CD4-positive, alpha-beta T cell treated with Interleukin-4 for 4 hours (primary cell): ENCODE measurements at places on chromosomes 7 and 10.
A peak's percentile ranks its signal among the peaks of the same experiment; 100 is the strongest.

- no peak for DNase-seq
Observed at GRCh38 chr7:30705008-30705407, 22.8 kb upstream of the CRHR2 start.

DNA sequence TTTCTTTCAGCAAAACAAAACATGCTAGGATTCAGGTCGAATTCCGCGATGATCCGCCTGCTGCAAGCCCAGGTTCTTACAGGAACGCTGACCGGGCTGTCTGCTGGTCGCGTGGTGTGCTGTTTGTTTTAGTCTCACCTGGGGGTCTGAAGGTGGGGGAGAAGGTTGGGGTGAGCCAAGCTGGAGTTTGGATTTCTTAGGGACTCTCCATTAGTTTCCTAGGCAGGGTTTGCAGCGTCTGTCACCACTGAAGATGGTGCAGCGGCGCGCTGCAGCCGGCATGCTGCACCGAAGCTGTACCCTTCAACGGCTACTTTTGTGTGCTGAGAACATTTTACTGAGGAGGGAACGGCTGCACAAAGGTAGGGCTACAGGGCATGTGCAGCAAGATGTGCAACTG is 48.7 kb downstream of the GCC1 start:
- DNase-seq: no peak

- DNase-seq: no peak
Observed at GRCh38 chr7:144018065-144018464, 17.9 kb downstream of the OR6B1 start.

GRCh38 chr10:110479710-110480109 is 18.0 kb upstream of the DUSP5 start:
- no peak for DNase-seq

DNA sequence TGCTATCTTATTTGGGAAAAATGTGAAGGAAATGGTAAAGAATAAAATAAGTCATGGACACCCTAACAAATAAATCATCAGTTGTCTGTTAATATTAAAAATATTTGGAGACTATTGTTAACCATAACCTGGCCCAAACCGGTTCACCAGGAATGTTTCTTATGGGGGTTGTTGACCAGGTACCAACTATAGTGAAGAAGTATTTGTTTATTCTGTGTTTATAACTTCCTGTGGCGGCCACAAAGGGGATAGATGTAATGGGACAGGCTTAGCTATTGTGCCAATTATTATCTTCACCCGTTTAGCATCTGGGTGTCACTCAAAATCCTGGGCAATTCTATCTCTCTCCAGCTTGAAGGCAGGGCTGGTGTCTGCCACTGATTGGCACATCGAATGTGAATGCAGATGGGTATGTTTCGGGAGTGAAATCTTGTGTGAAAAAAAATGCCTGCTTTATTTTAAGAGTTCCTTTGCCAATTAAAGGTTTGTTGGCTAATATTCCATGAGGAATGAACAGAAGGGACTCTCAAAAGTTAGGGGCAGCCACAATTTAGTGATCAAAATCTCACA is 500.9 kb downstream of the ARL4A start:
- no peak for DNase-seq

- DNase-seq: no peak
Observed at GRCh38 chr7:82051601-82052000, 281.8 kb upstream of the HGF start.

- no peak for DNase-seq
Observed at GRCh38 chr10:132224343-132225072, 37.8 kb downstream of the DPYSL4 start.

GRCh38 chr10:31288962-31289361 is 30.1 kb upstream of the ZEB1 start:
- DNase-seq: no peak

DNA sequence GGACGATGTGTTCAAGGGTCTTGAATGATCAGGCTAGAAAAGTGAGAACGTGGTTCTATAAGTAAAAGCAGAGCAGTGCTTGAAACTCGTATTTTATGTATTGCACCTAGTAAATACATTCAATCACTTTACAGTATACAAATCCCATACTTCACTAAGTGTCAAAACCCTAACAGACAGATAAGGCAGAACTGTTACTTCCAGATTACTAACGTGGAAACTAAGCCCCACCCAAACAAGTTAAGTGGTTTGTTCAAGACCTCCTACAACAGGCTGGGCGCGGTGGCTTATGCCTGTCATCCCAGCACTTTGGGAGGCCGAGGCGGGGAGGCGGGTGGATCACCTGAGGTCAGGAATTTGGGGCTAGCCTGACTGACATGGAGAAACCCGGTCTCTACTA is 9.2 kb upstream of the MYO1G start:
- DNase-seq: no peak

- DNase-seq: peak; percentile 27
Observed at GRCh38 chr10:50622706-50623662, 772 bp downstream of the SGMS1 start.

GRCh38 chr7:24889611-24890010 is 90.4 kb downstream of the OSBPL3 start:
- DNase-seq: no peak

DNA sequence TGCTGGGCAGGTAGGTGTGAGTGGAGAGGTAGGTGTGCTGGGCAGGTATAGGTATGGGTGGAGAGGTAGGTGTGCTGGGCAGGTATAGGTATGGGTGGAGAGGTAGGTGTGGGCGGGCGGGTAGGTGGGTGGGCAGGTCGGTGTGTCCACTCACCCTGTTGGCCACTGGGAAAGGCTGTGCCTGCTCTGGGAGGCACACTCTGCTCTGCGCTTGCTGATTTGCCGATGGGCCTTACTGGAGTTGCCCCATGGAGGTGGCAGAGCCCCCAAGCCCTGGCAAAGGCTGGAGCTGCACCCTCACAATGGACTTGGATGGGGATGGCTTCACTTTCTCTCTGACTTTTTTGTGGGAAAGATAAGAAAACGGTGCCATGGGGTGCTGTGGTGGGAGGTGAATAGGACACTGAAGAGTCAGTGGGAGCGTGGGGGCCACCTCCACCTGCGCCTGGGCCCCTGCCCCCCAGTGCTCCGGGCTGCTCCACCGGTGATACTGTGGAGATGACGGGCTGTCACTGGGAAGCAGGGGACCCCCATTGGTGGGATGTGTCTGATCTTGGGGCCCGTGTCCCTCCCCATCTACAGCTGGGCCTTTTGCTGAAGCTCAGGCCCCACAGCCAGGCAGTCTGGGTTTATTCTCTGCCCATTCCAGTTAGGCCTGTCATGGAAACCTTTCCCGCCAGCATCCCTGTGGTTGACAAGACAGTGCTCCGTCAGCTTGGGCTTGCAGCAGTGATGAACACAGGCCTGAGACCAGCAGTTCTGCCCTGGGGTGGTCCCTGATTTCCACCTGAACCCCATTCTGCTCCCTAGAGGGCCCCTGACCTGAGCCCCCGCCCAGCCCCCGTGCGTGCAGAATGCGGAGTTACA is 75.0 kb downstream of the NKX6-2 start:
- DNase-seq: no peak

DNA sequence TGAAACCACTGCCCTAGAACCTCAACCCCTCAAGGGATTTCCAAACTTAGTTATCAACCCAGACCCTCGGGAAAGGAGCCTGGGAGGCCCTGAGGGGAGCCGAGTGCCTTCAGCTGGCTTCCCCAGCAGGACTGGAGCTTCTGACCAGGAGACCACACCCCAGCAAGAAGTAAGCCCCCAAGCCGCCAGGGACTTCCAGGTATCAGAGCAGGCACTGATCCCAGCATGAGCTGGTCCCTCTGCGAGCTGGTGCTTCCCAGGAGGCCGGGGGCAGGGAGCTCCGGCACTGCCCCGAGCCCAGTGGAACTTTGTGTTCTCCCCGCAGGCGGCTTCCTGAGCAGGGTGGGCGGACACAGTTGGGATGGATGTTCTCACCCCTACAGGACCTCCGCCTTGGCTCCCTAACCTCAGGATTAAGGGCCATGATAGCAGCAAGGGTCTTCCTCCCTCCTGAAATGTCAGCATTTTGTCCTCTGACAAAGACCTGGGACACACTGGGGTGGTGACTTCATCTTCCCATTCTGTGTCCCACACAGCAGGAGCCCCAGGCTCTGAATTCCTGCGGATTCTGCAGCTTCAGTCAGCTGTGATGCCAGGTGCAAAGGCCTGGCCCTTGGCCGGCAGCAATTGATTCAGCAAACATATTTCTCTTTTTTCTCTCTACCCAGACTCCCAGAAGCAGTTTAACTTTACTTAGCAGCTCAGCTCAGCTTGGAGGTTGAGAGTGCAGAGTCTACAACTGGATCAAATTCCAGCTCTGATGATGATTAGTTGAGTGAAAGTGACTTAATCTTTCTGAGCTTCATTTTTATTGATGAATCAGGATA is 11.6 kb downstream of the ATP6V0E2 start:
- DNase-seq: no peak

DNA sequence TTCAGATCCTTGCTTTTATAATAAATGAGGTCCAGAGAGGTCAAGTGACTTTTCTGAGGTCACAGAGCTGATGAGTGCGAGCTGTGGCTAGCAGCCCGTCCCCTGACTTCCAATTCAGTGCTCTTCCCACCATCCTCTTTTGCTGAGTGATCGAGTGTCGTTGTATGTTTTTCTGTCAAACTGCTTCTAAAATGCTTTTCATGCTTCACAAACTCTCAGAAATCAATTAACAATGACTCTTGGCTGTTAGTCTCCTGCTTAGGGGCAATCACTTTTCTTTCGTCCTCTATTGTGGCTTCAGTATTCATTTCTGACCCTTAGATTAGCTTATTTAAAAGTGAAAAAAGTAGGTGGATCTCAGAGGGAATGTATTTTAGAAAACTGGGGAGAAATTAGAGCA is 423.7 kb downstream of the DPP6 start:
- DNase-seq: no peak

DNA sequence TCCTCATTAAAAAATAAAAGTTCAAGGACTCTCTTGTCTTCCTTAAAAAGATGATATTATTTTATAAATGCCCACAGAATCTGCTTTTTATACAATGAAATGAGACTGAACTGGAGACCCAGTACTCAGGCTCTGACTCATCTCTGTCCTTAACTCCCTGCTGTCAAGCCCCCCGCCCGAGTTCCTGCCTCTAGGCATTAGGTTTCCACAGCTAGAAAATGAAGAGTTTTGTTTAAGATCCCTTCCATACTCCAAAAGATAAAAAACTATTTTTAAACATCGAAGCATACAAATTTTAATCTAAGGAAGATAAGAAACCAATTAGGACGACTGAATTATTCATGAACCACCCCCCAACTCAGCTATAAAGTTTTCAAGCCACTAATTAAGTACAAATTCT is 97.7 kb upstream of the FEZF1 start:
- no peak for DNase-seq

- DNase-seq: no peak
Observed at GRCh38 chr10:13617116-13617515, 30.4 kb downstream of the PRPF18 start.

DNA sequence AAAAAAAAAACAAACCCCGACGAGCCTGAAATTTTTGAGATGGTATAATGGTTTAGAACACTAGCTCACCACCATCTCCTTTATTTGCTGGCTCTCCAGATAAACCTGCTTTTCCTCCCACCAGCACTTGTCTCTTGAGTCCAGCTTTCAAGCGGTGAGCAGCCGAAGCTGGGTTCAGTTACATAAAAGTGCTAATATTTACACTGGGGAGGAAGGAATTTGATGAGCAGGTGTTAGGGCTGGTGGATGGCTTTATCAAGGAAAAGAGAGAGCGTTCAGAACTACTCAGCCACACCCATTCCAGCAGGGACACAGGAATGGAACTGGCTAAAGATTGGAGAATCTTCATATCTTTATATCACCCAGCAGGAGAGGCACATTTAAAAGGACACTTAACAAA is 6.6 kb upstream of the CALML3 start:
- no peak for DNase-seq

DNA sequence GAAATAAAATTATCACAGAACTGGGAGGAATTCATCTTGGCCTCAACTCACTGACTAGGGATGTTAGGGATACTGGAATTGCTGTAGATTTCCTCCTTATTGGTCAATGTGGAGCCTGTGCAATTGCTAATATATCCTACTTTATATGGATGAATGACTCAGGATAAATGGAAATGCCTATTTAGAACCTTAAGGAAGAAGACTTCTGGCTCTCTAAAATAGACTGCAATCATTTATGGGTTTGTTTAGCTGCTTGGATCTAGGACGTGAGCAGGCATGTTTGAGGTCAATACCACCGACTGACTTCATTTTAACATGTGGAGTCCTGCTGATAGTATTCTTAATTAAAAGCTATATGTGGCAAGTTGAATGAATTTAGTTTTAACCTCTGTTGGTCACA is 1040.1 kb upstream of the LRRN3 start:
- DNase-seq: no peak

GRCh38 chr10:72720814-72721660 is 29.1 kb downstream of the MCU start:
- DNase-seq: no peak

DNA sequence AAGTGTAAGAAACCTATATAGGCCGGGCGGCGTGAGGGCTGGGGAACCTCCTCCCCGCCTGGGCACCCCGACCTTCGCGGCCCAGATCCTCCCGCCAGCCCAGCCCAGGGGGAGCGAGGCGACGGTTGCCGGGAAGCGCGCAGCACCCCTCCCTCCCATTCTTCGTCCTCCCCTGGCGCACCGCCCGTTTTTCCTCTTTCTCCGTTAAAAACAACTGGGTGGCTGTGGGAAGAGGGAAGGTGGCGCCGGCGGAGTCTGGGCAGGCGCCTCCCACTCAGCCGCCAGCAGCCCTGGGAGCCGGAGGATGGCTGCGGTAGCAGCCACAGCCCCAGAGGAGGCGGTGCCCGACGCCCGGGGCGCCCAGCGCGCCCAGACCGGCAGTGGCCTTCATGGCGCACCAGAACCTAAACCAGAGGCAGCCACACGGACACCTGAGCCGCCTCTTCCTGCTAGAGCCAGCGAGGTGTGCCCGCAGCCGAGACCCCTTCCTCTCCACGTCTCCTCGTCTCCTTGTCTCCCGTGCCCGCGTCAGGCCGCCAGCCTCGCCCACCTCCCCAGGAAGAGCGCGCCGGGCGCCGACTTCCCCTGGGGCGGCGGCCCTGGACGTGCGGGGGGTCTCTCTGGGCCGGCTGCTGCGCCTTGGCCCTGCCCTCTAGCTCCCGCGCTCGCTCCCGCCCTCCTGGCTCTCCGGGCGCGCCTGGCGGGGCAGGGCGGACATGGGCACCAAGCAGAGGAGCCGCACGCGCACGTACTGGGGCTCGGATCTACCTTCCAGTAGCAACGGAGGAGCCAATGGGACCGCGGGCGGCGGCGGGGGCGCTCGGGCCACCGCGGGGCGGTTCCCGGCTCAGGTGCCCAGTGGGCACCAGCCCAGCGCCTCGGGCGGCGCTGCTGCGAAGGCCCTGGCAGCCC is 32.8 kb upstream of the SFTPD start:
- DNase-seq: no peak

- DNase-seq: no peak
Observed at GRCh38 chr10:105063796-105064195, 422.7 kb downstream of the SORCS3 start.

DNA sequence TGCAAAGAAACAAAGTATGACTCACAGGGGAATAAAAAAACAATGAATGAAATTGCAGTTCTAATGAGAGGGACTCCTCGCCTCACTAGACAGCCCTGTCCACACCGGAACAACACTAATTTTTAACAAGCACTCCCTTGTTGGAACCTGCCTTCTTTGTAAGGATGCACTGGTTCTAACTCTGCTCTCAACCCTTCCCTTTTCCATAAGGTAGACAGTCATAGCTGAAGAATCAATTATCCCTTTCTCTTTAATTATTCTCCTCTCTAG is 65.1 kb downstream of the TSPAN12 start:
- no peak for DNase-seq

GRCh38 chr7:131931370-131931769 is 374.9 kb upstream of the PODXL start:
- DNase-seq: no peak

- DNase-seq: no peak
Observed at GRCh38 chr10:96835899-96836298, 3.8 kb downstream of the LCOR start.

- DNase-seq: no peak
Observed at GRCh38 chr10:19788075-19788686, 28.1 kb upstream of the PLXDC2 start.
